ENCODE measurements at places on chromosomes 3 and 15. TPM values are rescaled to one million over a fixed set of nuclear protein-coding genes. Genes with fewer than 3 reads are reported as not detected.

GPR149 gene
- total RNA-seq, result not detected

- H3K27me3 ChIP-seq, result no peaks in the 10 kb centered on the region
- H3K36me3 ChIP-seq, result peaks cover 4% of the 10 kb centered on the region
- H3K4me3 ChIP-seq, result peak overlapping the region; percentile 98
- peak overlapping the region; percentile 100 for H3K27ac ChIP-seq
- peaks cover 28% of the 10 kb centered on the region for H3K4me1 ChIP-seq
Observed at GRCh38 chr3:169771497-169772304, 1.5 kb upstream of the MYNN start.

ACTC1 gene
- total RNA-seq, result 7.1 TPM

MELTF gene
- 5.2 TPM for total RNA-seq

DNA sequence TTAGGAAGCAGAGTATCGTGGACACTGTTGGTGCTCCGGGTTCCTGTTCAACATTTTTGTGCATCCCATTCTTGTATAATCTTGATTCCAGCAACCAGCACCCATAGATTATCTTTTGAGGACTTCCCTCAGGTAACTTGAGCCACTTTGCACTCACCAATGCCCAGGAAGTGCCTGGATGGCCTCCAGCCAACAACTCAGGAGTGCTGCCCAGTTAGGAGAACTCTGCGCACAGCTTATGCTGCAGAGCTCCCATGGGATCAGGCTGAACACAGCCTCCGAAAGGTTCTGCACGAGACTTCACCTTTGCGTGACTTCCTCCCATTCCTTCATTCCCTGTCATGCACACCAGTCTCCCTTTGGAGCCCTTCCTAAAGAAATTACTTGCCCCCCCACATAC, 64.3 kb upstream of the LRRN1 start:
- H3K4me3 ChIP-seq, result no peak overlapping the region
- no peaks in the 10 kb centered on the region for H3K36me3 ChIP-seq
- peaks cover 9% of the 10 kb centered on the region for H3K27me3 ChIP-seq
- no peaks in the 10 kb centered on the region for H3K4me1 ChIP-seq

DNA sequence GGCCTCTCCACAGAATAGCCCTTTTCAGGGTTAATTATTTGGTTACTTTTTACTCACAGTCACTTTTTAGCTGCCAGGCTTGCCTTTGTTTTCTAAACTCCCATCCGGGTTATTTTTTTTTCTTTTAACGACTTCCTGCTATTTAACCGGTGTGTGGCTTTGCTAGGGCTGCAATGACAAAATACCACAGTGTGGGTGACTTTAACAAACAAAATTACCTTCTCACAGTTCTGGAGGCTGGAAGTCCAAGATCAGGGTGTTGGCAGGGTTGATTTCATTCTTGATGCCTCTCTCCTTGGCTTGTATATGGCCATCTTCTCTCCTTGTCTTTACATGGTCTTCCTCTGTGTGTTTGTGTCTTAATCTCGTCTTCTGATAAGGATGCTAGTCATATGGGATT, 91.5 kb downstream of the IL1RAP start:
- no peaks in the 10 kb centered on the region for H3K27me3 ChIP-seq
- no peak overlapping the region for H3K4me3 ChIP-seq
- H3K27ac ChIP-seq, result no peak overlapping the region

- H3K36me3 ChIP-seq, result no peaks in the 10 kb centered on the region
- DNase-seq, result no peak
- no peak overlapping the region for H3K4me3 ChIP-seq
- no peaks in the 10 kb centered on the region for H3K27me3 ChIP-seq
- peaks cover 8% of the 10 kb centered on the region for H3K4me1 ChIP-seq
- H3K27ac ChIP-seq, result no peak overlapping the region
Observed at GRCh38 chr15:65783872-65784271, 8.2 kb downstream of the DENND4A start.

GRCh38 chr15:39878406-39878785, 41.7 kb downstream of the GPR176 start:
- no peak overlapping the region for H3K27ac ChIP-seq
- no peak overlapping the region for H3K4me3 ChIP-seq
- H3K27me3 ChIP-seq, result no peaks in the 10 kb centered on the region
- no peak for DNase-seq

GRCh38 chr15:33985751-33986150, 17.5 kb downstream of the CHRM5 start:
- H3K27ac ChIP-seq, result peak overlapping the region; percentile 92
- peaks cover 73% of the 10 kb centered on the region for H3K4me1 ChIP-seq

- H3K4me1 ChIP-seq, result peaks cover 12% of the 10 kb centered on the region
- H3K27me3 ChIP-seq, result no peaks in the 10 kb centered on the region
- H3K4me3 ChIP-seq, result no peak overlapping the region
- H3K27ac ChIP-seq, result no peak overlapping the region
Observed at GRCh38 chr3:160378331-160379109, 20.5 kb downstream of the IFT80 start.

- no peaks in the 10 kb centered on the region for H3K36me3 ChIP-seq
- H3K27me3 ChIP-seq, result no peaks in the 10 kb centered on the region
- no peak overlapping the region for H3K4me3 ChIP-seq
- peaks cover 56% of the 10 kb centered on the region for H3K4me1 ChIP-seq
Observed at GRCh38 chr3:12946251-12946648, 104.9 kb upstream of the RPL32 start.

TRIM42 gene
- not detected for total RNA-seq

GRCh38 chr3:101888653-101889052, 39.3 kb downstream of the NFKBIZ start:
- H3K4me3 ChIP-seq, result no peak overlapping the region
- H3K36me3 ChIP-seq, result no peaks in the 10 kb centered on the region
- no peak for DNase-seq
- no peaks in the 10 kb centered on the region for H3K27me3 ChIP-seq

PLS1 gene
- total RNA-seq, result 2.0 TPM

- H3K36me3 ChIP-seq, result no peaks in the 10 kb centered on the region
- peaks cover 15% of the 10 kb centered on the region for H3K27me3 ChIP-seq
- DNase-seq, result no peak
- no peak overlapping the region for H3K27ac ChIP-seq
- no peak overlapping the region for H3K4me3 ChIP-seq
Observed at GRCh38 chr15:51203797-51204196, 109.1 kb upstream of the TNFAIP8L3 start.

- H3K27ac ChIP-seq, result peak overlapping the region; percentile 95
- DNase-seq, result no peak
- peaks cover 61% of the 10 kb centered on the region for H3K4me1 ChIP-seq
- peak overlapping the region; percentile 61 for H3K4me3 ChIP-seq
Observed at GRCh38 chr15:67120009-67120838, 54.8 kb downstream of the SMAD3 start.

MEF2A gene
- total RNA-seq, result 184 TPM

NR1I2 gene
- total RNA-seq, result not detected

- H3K36me3 ChIP-seq, result no peaks in the 10 kb centered on the region
- H3K4me1 ChIP-seq, result no peaks in the 10 kb centered on the region
- H3K27ac ChIP-seq, result no peak overlapping the region
- H3K4me3 ChIP-seq, result no peak overlapping the region
- DNase-seq, result no peak
Observed at GRCh38 chr3:65024148-65024547, 336.3 kb upstream of the ADAMTS9 start.

CCNB2 gene
- total RNA-seq, result 10.4 TPM

DNA sequence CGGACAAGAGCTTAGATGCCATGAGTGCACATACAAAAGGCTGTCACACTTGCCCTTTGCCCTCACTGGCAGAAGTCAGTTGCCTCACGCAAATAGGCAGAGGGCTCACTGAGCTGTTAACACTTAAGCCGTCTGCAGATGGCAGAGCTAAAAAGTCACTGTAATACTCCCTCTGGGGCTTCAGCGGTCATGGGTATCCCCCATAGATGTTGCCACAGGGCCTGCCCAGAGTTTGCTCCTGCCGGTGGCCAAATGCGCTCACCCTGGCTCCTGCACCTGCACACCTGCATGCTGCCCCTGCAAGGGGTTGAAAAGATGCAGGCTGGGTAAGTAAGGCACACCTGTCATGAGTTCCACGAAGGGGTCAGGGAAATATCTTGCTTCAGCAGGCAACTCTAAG, 741.5 kb downstream of the EDEM1 start:
- H3K36me3 ChIP-seq, result no peaks in the 10 kb centered on the region
- no peak overlapping the region for H3K27ac ChIP-seq
- DNase-seq, result peak; percentile 63

SV2B gene
- total RNA-seq, result not detected

HRG gene
- total RNA-seq, result not detected

GRCh38 chr3:28586325-28586724, 237.7 kb upstream of the AZI2 start:
- peaks cover 12% of the 10 kb centered on the region for H3K27me3 ChIP-seq
- peaks cover 10% of the 10 kb centered on the region for H3K4me1 ChIP-seq
- DNase-seq, result no peak
- peaks cover 1% of the 10 kb centered on the region for H3K36me3 ChIP-seq
- H3K4me3 ChIP-seq, result no peak overlapping the region

FBXO40 gene
- total RNA-seq, result 0.08 TPM

LDHAL6B gene
- not detected for total RNA-seq

GRCh38 chr3:11759996-11760395, 86.7 kb downstream of the TAMM41 start:
- DNase-seq, result no peak
- H3K27ac ChIP-seq, result no peak overlapping the region
- H3K27me3 ChIP-seq, result peaks cover 6% of the 10 kb centered on the region
- no peaks in the 10 kb centered on the region for H3K36me3 ChIP-seq

PATL2 gene
- total RNA-seq, result not detected

PPP1R14D gene
- not detected for total RNA-seq

CCDC191 gene
- total RNA-seq, result 3.2 TPM

DNA sequence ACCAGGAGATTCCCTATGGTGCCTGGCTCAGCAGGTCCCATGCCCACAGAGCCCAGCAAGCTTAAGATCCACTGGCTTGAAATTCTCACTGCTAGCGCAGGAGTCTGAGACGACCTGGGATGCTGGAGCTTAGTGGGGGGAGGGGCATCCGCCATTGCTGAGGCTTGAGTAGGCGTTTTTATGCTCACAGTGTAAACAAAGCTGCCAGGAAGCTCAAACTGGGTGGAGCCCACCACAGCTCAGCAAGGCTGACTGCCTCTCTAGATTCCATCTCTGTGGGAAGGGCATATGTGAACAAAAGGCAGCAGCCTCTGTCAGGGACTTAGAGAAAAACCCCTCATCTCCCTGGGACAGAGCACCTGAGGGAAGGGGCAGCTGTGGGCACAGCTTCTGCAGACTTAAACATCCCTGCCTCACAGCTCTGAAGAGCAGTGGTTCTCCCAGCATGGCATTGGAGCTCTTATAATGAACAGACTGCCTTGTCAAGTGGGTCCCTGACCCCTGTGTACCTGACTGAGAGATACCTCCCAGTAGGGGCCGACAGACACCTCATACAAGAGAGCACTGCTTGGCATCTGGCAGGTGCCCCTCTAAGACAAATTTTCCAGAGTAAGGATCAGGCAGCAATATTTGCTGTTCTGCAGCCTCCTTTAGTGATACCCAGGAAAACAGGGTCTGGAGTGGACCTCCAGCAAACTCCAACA, 231.5 kb upstream of the SETMAR start:
- H3K36me3 ChIP-seq, result peaks cover 4% of the 10 kb centered on the region
- H3K27me3 ChIP-seq, result no peaks in the 10 kb centered on the region
- H3K4me3 ChIP-seq, result no peak overlapping the region
- H3K27ac ChIP-seq, result no peak overlapping the region
- no peaks in the 10 kb centered on the region for H3K4me1 ChIP-seq

DNA sequence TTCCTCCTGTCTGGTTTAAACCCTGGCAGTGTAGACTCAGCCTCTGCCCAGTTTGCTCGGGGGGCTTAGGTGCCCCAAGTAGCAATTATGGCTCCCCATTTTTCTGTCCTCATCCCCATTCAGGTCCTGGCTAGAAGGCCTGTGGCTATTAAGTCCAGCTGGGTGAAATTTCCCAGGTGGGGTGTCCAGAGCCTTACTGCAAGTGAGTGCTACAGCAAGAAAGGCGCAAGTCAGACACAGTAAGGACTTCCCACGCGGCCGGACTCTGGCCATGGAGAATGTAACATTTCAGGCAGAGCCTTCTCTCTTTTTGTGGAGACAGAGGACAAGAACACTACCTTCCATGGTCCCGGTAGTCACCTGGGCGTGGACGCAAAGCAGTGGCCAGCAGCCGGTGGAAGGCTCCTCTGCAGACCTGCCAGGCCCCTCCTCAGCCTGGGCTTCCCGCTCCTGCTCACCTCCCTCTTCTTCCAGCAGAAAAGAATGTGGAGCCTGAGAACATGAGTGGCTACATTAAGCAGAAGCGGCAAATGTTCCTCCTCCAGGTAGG, 23.3 kb downstream of the CFAP100 start:
- H3K27me3 ChIP-seq, result peaks cover 6% of the 10 kb centered on the region
- no peak overlapping the region for H3K27ac ChIP-seq
- DNase-seq, result no peak
- H3K36me3 ChIP-seq, result no peaks in the 10 kb centered on the region

- no peaks in the 10 kb centered on the region for H3K36me3 ChIP-seq
- no peak overlapping the region for H3K4me3 ChIP-seq
- peaks cover 20% of the 10 kb centered on the region for H3K27me3 ChIP-seq
- no peaks in the 10 kb centered on the region for H3K4me1 ChIP-seq
- no peak overlapping the region for H3K27ac ChIP-seq
- DNase-seq, result no peak
Observed at GRCh38 chr3:132004571-132004970, 30.2 kb downstream of the CPNE4 start.

DNA sequence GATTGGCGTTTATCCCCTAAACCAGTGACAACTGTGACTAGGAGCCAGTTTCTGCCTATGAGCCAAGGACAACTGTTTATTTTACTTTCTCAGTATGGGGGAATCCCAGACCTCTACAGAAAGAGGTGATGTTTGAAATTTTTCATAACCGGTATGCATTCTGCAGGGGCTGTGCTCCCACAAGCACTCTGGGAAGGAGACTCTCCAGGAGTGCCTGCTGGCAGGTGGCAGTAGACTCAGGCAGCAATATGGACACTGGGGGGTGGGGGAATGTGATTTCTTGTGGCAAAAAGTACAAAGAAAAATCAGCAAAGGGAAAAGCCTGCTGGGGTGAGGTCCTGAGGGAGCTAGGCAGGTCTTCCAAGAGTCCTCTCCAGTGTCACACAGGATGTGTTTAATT, 5.9 kb downstream of the TGM4 start:
- H3K4me1 ChIP-seq, result peaks cover 29% of the 10 kb centered on the region
- H3K27ac ChIP-seq, result no peak overlapping the region
- no peak for DNase-seq
- H3K36me3 ChIP-seq, result no peaks in the 10 kb centered on the region
- no peak overlapping the region for H3K4me3 ChIP-seq
